Aortic smooth muscle cell (primary cell): ENCODE measurements at places on chromosomes 3 and 15. TPM values are rescaled to one million over a fixed set of nuclear protein-coding genes. Genes with fewer than 3 reads are reported as not detected.

Gene HES1
- total RNA-seq = 7.0 and 15.7 TPM in 2 replicates

Gene IQCF5
- not detected in 2 replicates for total RNA-seq

Gene ITIH4
- 2.6 and 4.8 TPM in 2 replicates for total RNA-seq

Gene STXBP5L
- not detected in 2 replicates for total RNA-seq

Gene CELF6
- 0.13 and 0.25 TPM in 2 replicates for total RNA-seq

Gene OGG1
- total RNA-seq = 23.5 and 24.2 TPM in 2 replicates

Gene GRM2
- 0.12 and 0.13 TPM in 2 replicates for total RNA-seq

Gene NPAP1
- total RNA-seq = not detected in 2 replicates

Gene FGD5
- total RNA-seq = 2.6 and 5.4 TPM in 2 replicates

Gene TMEM43
- total RNA-seq = 78.1 and 101 TPM in 2 replicates

Gene ADAMTSL3
- 0.56 and 1.5 TPM in 2 replicates for total RNA-seq

Gene ECE2
- total RNA-seq = not detected in 2 replicates

Gene KCNH8
- not detected in 2 replicates for total RNA-seq

Gene UROC1
- not detected in 2 replicates for total RNA-seq

Gene LIPC
- total RNA-seq = 1.1 and 1.5 TPM in 2 replicates

Gene ALDH1A2
- total RNA-seq = 3.3 and 7.0 TPM in 2 replicates
